ENCODE measurements at places on chromosomes 4 and X.

- no peak for DNase-seq
Observed at GRCh38 chr4:113847710-113848109, 86.2 kb upstream of the CAMK2D start.

- no peak for DNase-seq
Observed at GRCh38 chr4:135552131-135552530, 1350.5 kb upstream of the PABPC4L start.

- DNase-seq, result peak; percentile 43
Observed at GRCh38 chrX:111447298-111447697, 35.3 kb upstream of the DCX start.

DNA sequence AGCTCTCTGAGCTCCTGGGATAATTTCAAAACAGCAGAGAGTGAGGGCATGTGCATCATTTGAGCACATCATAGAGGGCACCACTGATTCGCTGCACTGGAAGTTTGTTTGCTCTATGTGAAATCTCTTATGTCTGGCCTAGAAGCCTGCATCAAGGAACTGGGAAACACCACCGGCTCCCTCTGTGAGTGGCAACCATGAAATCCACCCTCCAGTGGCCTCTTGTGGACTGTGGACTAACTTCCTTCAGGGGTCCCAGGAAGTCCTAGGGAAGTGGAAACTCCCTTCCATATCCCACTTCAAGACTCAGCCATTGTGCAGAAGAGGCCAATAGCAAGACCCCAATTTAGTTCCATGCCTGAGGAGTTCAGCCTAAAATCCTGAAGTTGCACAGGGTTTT is 48.0 kb upstream of the IGFBP7 start:
- DNase-seq, result no peak

- DNase-seq, result no peak
Observed at GRCh38 chr4:109672169-109672930, 30.9 kb downstream of the CASP6 start.

DNA sequence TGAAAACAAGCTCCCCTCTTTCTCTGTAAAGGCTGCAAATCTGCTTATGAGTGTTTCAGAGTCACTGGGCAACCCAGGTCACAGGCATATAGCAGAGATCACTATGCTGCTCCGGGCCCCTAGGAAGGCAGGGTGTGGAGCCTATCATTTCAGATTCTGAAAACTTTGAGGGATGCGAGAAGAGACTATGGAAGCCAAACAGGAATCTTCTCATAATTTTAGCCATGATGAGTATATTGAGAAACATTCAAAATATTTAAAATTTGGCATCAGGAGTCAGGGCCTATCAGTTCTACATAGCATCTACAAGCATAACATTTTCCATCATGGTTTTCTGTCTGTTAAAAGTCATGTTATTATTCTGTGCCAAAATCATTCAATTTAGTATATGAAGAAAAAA is 61.7 kb upstream of the ATXN3L start:
- DNase-seq, result no peak

- DNase-seq, result no peak
Observed at GRCh38 chr4:65917486-65917885, 247.2 kb upstream of the EPHA5 start.

DNA sequence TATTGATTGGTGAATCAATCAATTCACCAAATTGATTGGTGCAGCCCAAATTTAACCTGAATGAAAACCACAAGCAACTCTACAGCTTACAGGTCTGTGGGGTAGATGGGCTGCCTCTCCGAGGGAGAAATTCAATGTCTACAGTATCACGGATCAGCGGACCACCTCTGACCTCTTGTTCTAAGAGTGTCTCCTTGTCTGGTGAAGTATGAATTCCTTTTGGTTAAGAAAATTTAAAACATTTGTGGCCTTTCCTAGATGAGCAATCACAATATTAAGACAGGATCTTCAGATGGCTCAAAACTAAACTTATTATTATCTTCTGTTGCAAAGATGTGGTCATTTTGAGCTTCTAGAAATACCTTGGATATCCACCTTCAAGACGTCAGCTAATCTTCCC is 153.3 kb downstream of the IL15 start:
- DNase-seq, result no peak

DNA sequence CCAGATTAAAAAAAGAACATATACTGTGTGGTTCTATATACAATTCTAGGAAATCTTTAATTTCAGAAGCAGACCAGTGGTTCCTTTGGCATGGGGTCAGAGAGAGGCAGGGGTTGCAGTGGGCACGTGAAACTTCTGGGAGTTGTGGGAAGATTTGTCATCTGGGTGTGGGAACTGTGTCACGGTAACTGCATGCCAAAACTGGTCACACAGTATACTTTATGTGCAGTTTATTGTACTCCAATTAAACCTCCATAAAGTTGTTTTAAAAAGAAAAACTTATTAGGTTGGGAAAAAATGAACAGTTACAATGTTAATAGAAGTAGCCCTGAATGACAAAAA is 26.7 kb upstream of the STS start:
- no peak for DNase-seq

- peak; percentile 30 for DNase-seq
Observed at GRCh38 chrX:16743604-16744325, 24.4 kb downstream of the SYAP1 start.

DNA sequence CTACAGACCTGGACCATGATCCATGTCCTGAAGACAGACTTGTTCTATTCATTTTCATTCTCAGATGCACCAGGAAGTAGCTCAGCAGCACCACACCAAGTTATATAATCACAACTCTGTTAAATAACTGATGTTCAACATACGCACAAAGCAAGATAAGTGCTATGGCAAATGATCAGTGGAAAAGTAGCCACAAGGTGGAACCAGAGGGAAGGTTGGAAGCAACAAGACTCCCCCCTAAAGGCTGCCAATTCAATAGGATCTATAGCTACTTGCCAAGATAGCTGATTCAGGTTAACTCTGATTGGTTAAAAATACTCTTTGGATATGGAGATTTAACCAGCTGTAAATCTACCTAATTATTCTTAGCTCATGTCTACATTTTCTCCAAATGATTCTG is 23.7 kb upstream of the FAM47B start:
- DNase-seq, result peak; percentile 72

DNA sequence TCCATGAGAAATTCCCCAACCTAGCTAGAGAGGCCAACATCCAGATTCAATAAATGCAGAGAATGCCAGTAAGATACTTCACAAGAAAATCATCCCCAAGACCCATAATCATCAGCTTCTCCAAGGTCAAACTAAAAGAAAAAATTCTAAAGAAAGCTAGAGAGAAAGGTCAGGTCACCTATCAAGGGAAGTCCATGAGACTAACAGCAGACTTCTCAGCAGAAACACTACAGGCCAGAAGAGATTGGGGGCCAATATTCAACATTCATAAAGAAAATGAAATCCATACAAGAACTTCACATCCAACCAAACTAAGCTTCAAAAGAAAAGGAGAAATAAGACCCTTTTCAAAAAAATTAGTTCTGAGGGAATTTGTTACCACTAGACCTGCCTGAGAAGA is 118.8 kb upstream of the ANXA10 start:
- no peak for DNase-seq

DNA sequence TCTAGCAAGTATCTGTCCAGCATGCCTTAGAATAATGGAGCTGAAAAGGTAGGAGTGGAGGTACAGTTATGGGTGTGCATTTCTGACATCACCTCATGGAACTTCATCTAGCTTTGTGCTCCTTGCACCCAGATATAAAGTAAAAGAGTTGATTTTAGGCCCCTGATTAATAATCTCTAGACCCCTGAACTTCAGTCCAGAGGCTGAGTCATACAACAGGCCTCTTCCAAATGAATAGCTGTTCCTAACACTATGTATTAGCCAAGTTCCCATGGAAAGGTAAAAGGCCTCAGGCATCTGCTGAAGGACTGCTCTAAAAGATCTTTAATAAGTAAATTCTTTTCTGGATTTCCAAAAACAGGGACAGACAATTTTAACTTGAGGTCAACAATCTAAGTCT is 16.2 kb downstream of the TBC1D9 start:
- DNase-seq, result no peak

- DNase-seq, result no peak
Observed at GRCh38 chr4:5206016-5206790, 154.9 kb downstream of the STK32B start.

DNA sequence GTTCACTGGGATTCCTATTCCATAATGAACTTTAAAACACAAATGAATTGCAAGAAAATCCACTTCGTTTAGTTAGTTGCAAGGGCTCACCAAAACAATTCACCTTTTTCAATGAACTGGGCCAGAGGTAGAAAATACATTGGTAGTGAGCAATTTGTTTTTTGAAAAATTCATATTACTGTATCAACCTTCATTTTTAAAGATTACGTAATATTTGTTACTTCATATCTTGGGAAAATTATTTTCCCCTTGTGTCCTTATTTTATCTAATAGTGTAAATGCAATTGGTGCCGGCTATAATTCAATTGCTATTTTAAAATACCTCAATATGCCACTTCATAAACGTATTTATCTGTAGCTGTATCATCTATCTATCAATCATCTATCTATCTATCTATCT is 41.5 kb downstream of the MFAP3L start:
- DNase-seq, result no peak

GRCh38 chr4:73335679-73336078 is 68.4 kb upstream of the ALB start:
- DNase-seq, result no peak

GRCh38 chr4:10753856-10754402 is 69.4 kb upstream of the CLNK start:
- no peak for DNase-seq

DNA sequence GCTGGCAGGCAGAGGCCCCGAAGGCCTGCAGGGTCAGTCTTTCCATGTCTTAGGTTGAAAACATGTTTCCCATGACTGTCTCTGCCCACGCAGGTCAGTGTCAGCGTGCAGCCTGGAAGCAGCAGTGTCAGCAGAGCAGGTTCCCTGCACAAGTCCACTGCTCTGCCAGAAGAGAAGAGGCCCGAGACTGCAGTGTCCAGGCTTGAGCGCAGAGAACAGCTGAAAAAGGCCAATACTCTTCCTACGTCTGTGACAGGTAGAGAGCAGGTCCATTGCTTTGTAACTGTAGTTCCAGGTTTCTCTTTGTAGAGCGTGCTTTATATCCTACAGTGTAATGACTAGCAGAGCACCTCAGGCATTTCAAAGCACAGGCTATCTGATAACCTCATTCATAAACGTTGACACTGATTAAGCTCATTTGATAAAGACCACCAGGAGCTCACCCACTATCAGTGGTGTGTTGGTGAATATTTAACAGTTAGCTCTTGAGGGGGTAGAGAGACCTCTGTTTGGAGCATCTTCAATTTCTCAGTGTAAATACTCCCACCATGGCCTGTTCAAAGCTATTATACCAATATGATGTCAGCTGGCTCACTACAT is 63.2 kb downstream of the AASDH start:
- DNase-seq, result no peak

- DNase-seq, result peak; percentile 79
Observed at GRCh38 chr4:39591290-39591689, 47.4 kb downstream of the SMIM14 start.

DNA sequence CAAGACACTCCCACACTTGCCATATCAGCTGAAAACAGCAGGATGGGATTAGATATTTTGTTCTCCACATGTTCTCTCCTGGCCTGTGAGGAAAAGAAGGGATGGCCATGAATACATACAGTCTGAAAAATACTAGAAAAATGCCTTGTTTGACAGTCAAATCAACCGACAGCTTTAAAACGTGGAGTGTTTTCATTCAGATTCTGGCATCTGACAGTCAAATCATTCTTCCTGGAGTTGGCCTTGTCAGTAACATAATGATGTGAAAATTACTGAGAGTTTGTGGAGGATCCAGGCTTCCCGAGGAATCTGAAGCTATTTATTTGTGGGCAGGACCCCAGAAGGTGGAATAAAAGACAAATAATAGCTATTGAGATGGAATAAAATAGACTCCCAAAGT is 188.2 kb downstream of the LDB2 start:
- DNase-seq, result no peak

- DNase-seq, result no peak
Observed at GRCh38 chr4:152010710-152011079, 249.9 kb upstream of the GATB start.

- no peak for DNase-seq
Observed at GRCh38 chrX:77434962-77435361, 12.2 kb upstream of the FGF16 start.

DNA sequence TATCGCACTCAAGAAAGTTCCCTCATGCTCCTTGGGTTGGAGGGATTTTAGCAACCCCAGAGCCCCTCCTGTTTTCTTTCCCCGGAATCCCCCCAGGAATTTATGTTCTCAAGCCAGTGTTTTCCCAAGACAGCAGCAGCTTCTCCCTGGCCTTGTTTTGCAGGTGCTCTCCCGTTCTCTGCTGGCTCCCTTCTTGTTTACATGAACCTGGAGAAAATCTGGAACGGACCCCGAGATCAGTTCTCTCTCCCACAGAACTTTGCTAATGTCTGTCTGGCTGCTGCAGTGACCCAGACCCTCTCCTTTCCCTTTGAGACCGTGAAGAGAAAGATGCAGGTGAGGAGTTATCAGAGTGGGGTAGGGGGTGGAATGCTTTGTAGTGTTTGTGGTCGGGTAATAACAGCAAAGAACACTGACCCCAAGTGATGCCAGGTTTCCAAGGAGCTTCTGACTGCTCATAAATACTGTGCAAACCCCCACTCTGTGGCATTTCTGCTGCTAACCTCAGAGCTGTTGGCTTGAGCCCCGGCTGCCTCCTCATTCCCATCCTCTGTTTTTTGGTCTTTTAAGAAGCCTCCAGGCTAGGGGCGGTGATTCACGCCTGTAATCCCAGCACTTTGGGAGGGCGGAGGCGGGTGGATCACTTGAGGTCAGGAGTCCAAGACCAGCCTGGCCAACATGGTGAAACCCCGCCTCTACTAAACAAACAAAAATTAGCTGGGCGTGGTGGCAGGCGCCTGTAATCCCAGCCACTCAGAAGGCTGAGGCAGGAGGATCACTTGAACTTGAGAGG is 11.1 kb downstream of the SLC25A43 start:
- DNase-seq, result peak; percentile 70

GRCh38 chr4:85591406-85592098 is 116.6 kb downstream of the ARHGAP24 start:
- no peak for DNase-seq

DNA sequence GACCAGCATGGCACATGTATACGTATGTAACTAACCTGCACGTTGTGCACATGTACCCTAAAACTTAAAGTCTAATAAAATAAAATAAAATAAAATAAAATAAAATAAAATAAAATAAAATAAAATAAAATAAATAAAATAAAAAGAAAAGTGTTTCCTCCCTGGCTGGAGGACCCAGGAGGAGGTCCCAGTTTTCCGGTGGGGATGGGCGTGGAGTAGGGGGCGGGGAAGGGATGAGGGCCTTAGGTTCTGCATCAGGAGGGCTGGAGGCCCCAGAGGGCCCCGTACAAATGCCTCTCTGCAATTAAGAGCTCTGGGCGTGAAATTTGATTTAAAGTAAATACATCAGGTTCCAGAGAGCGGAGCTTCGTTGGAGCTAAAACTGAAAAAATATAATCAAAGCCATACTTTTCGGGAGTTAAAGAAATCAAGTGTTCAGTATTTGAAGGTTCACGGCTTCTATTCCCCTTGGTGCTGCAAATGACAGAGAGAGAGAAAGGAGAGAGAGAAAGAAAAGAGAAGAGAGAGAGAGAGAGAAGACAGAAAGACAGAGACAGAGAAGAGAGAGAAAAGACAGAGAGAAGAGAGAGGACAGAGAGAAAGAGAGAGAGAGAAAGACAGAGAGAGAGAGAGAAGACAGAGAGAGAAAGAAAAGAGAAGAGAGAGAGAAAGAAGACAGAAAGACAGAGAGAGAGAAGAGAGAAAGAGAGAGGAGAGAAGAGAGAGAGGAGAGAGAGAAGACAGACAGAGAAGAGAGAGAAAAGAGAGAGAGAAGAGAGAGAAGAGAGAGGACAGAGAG is 8.7 kb upstream of the SHOX start:
- no peak for DNase-seq

GRCh38 chrX:25277574-25277973 is 261.8 kb upstream of the ARX start:
- DNase-seq, result no peak

- no peak for DNase-seq
Observed at GRCh38 chr4:59685626-59686025, 1514.5 kb upstream of the ADGRL3 start.

All from HT-29 (cell line).